Diencephalon (tissue), 1 donor: ENCODE measurements at places on chromosomes 2 and 18. TPM values are rescaled to one million over a fixed set of nuclear protein-coding genes. Genes with fewer than 3 reads are reported as not detected.

Gene SLC9A4
- 0.69 TPM for total RNA-seq

Gene GMPPA
- total RNA-seq = 13.4 TPM

Gene UPP2
- total RNA-seq = 0.69 TPM

Gene GMCL1
- 14.3 TPM for total RNA-seq

Gene LRRTM4
- total RNA-seq = 70.6 TPM

Gene ANO7
- 0.46 TPM for total RNA-seq

Gene CYTIP
- total RNA-seq = 0.92 TPM

Gene EVX2
- total RNA-seq = not detected

Gene CPLX4
- total RNA-seq = not detected

Gene TPO
- 0.23 TPM for total RNA-seq
